ENCODE measurements at places on chromosomes 16 and 17.
A peak's percentile ranks its signal among the peaks of the same experiment; 100 is the strongest.

DNA sequence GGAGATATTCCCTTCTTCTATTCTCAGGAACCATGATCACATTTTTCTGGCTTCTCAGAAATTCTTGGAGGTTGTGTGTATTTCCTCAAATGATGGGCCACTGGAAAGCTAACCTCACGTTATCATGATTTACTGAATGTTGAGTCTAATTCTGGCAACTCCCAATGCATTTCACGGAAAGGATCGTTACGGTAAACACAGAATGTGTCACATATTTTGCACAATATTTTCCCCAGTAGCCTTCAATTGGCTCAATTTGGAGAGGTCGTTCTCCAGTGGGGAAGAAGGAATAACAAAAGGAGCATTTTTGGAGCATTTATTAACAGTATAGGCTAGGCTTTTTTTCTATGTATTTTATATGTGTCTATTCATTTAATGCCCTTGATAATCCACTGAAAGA, 450.3 kb downstream of the HAPSTR1 start:
- DNase-seq: no peak

DNA sequence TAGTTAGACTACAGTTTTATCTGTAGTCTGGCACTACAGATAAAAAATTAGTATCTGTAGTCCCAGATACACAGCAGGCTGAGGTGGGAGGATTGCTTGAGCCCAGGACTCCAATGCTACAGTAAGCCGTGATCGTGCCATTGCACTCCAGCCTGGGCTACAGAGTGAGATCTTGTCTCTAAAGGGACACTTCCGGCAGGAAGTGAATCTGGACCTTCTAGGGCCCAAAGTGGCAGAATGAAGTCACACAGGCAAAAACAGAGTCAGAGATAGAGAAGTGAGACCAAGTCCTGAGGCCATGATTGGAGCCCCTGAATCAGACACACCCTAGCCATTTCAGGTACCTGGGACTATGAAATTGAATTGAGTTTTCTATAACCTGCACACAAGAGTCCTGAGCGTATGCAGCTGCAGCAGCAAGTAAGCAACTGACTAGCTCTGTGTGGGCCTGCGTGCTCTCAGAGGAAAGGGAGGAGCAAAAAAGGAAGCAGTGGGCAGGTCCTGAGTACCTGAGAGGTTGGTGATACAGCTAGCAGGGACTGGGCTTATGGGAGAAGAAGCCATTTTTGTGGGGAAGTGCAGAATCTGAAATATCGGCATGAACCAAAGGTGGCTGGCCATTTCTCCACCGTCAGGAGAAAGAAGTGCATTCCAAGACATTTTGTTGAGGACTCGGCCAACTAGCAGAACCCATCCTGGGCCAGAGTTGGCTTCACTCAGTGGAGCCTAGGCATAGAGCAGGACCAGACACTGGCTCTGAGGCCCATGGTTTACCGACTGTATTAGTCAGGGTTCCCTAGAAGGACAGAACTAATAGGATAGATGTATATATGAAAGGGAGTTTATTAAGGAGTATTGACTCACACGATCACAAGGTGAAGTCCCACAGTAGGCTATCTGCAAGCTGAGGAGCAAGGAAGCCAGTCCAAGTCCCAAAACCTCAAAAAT, 27.2 kb upstream of the BRD7 start:
- no peak for DNase-seq

GRCh38 chr17:65079489-65079900, 23.0 kb upstream of the GNA13 start:
- peak; percentile 73 for DNase-seq

- no peak for DNase-seq
Measured at GRCh38 chr17:7380855-7381683, at the start of gene TNK1. Gene TNK1 (plus strand): TSS chr17:7381089. CDS start chr17:7382927, 1,838 bp downstream.

GRCh38 chr17:8621585-8621984, 8.9 kb downstream of the MYH10 start:
- DNase-seq: peak; percentile 91

- no peak for DNase-seq
Measured at GRCh38 chr16:48441863-48442279, 56.7 kb upstream of the SIAH1 start.

DNA sequence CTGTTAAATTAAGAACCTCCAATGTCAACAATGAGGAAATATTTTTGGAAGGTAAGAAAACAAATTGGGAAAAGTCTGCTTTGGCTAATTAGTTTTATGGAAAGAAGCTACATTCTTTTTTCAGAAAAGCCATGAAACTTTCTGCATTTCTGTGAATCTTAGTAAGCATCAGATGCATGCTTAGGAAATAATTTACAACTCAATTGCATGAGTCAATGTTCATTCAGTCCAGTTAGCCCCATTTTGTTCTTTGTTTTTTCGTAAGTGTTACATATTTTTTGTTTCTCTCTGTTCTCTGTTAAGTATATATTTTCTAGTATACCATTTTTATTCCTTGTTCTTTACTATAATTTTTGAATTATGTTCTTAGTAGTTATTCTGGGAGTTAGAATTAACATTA, 195.2 kb upstream of the KIF2B start:
- DNase-seq: peak; percentile 11

GRCh38 chr17:83152227-83152744, 72.9 kb downstream of the METRNL start:
- DNase-seq: no peak

- no peak for DNase-seq
Measured at GRCh38 chr17:55606488-55606815, 95.2 kb upstream of the SMIM36 start.

- DNase-seq: no peak
Measured at GRCh38 chr17:74748279-74748528, 224 bp upstream of the NHERF1 start.

DNA sequence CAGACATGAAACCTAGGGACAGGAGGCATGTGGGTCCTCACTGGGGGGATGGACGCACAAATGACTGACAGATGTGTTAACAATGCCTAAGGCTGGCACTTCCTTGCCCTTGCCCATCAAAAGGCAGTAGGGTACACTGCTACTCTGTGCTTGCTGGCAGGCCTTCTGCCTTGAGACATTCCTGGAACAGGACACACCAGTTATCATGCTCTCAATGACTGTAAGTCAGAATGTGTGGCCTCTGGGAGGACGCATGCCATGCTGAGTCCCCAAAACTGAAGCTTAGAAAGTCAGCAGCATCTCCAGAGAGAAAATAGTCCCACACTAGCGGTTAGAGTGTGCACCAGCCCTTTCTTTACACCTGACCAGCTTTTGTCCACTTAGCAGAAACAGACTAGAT, 16.1 kb upstream of the SREBF1 start:
- no peak for DNase-seq

DNA sequence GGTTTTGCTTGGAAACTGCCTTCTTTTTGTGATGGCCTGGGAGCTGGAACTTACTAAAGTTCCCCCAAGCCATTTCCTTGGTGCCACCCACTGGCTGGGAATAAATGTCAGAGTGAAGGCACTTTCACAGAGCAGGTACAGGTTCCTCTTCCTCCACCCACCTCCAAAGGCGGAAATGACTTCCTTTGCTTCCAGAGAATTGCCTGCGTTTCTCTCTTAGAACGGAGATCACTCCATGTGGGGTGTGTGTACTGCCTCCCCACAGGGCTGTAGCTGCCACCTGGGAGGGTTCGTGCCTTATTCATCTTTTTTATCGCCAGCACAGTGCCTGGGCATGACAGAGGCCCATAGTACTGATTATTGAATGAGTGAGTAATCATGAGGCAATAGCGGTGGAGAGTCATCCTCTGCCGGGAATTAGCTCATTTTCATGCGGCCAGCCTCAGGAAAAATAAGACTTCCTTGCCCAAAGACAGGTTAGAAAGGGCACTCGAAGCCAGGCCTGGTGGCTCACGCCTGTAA, 32.2 kb upstream of the HAS3 start:
- DNase-seq: peak; percentile 9

- no peak for DNase-seq
Measured at GRCh38 chr17:71168053-71168741, 952.6 kb upstream of the SOX9 start.

- DNase-seq: no peak
Measured at GRCh38 chr16:35862242-35862641, 2402.8 kb downstream of the TP53TG3F start.

- no peak for DNase-seq
Measured at GRCh38 chr17:55883149-55883548, 132.3 kb downstream of the PCTP start.

GRCh38 chr17:10843811-10844210, 5.9 kb upstream of the PIRT start:
- DNase-seq: peak; percentile 63

DNA sequence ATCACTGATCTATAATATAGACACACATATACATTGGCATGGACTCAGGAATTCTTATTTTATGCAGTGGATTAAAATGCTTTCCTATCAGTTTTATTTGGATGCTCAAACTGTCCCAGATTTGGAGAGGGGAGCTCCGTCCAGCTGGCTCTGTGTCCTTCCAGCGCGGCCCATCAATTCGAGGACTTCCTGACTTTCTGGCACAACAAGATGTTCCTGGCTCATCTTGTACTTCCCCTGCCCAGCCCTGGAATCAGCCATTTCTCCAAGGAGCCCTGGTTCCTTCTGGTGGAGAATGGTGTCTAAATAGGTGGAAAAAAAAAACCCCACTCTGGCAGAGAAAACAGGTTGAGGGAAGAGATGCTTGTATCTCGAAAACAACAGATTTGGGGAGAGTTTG, 94.5 kb downstream of the CRISPLD2 start:
- no peak for DNase-seq

DNA sequence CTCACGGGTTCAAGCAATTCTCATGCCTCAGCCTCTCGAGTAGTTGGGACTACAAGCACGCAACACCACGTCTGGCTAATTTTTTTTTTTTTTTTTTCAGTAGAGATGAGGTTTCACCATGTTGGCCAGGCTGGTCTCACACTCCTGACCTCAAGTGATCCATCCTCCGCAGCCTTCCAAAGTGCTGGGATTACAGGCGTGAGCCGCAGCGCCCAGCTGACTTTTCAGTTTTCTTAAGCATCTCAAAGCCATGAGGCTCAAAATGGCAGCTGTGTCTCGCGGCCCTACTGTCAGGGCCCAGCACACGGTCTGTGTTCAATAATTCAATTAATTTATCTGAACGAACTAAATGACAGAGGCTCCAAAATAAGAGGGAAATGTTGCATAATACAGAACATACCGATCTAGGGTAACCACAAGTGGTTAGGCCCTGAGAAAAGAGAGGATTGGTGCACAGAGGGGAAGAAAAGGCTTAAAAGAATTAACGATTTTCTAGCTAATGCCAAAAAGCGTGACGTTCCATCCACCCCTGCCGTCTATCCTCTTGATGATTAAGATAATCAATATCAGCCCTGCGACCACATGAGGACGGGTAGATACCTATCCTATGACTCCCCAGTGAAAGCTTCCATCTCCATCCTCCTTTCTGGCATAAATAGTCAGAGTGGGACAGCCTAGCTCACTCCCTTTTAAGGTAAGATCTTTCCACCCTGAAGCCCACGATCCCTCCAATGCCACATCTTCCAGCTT, 136.9 kb downstream of the SLC39A11 start:
- no peak for DNase-seq

GRCh38 chr17:14514973-14515372, 214.1 kb downstream of the HS3ST3B1 start:
- DNase-seq: no peak

- no peak for DNase-seq
Measured at GRCh38 chr16:75296606-75297005, 45.2 kb upstream of the BCAR1 start.

DNA sequence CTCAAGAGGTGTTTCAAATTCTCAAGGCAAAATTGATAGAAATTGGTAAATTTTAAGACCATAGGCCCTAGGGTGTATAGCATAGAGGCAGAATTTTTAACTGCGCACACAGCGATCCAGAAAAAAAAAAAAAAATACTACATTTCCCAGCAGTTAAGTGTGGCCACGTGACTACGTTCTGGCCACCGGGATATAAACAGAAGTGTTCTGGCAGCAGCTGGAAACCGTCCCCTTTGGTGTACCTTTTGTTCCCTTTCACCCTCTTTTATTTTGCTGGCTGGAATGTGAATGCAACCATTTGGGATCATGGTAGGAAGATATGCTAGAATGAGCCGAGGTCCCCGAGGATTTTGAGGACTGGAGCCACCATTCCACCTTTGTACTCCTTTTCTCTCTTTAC, 52.7 kb upstream of the AKAP1 start:
- DNase-seq: no peak

Data from COLO829 (cell line).